ENCODE measurements at places on chromosomes 7 and 10.
A peak's percentile ranks its signal among the peaks of the same experiment; 100 is the strongest.

- DNase-seq, result no peak
These were observed 3.5 kb upstream of the HOGA1 start for GRCh38 chr10:97580421-97581367.

- DNase-seq, result peak; percentile 63
These were observed 618 bp downstream of the KIF5B start for GRCh38 chr10:32055478-32056135.

DNA sequence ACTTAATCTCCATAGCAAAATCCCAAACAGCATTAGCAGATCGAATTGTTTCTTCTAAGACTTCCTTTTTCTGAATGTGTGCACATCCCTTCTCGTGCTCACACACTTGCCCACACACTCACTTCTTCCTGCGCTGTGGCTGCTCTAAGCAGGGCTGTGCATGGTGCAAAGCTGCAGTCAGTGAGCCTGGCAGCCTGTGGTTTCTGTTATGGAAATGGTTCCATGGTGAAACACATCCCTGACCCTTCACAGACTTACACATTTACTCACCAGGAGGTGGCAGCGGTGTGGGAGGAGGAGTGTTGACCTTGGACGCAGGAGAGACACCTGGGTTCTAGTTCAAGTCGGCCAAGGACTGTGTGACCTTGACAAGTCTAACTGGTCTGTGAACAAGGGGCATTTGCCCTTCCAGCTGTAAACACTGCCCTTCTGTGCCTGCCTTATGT, 24.9 kb downstream of the MTURN start:
- peak; percentile 50 for DNase-seq

- peak; percentile 16 for DNase-seq
These were observed 631 bp downstream of the POR start for GRCh38 chr7:75915416-75916156.

DNA sequence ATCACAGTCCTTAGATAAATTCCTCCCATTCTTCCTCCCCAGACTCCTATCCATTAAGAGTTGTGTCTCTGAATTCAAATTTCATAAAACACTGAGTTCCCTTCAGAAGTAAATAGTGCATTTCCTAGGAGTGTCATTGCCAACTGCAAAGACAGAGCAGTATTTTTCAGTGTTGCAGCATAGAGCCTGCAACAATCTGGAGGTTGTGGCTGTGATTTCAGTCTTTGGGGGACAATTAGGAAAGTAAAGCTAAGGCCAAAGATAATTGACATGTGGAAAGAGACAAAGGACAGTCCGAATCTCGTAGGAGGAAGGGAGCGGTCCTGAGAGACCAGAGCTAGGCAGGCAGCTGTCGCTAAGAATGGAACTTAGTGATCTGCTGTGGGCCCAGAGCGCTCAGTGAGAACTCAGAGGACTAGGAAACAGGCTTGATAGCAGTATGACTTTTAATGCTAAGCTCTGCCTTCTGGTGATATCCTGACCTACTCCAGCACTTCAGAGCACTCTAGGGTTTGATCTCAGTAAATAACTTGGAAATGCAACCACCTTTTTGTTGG, 46.2 kb downstream of the PRPF18 start:
- DNase-seq, result no peak

DNA sequence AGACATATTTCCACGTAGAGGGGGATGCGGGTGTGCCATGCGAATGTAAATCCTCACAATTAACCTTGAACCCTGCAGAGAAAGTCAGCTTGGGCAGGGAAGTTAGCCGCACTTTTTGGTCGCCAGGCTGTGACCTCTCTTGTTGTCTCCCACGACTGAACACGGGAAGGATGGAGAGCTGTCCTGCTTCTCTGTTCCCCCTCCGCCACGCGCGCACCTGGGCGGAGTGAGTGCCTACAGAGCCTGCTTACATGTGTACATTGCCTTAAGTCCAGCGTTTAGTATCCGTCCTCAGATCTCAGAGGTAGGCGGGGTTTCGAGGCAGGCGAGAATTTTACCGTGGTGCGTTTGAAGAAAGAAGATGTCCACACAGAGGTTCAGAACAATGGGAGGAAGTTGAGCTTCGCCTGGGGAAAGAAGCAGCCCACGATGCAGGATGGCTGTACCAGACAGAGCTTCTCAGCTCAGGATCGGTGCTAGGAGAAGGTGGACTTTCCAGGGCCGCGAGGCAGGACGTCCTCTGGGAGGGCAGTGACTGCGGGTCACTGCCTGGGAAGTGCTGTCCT, 482 bp upstream of the ERCC6 start:
- peak; percentile 63 for DNase-seq

DNA sequence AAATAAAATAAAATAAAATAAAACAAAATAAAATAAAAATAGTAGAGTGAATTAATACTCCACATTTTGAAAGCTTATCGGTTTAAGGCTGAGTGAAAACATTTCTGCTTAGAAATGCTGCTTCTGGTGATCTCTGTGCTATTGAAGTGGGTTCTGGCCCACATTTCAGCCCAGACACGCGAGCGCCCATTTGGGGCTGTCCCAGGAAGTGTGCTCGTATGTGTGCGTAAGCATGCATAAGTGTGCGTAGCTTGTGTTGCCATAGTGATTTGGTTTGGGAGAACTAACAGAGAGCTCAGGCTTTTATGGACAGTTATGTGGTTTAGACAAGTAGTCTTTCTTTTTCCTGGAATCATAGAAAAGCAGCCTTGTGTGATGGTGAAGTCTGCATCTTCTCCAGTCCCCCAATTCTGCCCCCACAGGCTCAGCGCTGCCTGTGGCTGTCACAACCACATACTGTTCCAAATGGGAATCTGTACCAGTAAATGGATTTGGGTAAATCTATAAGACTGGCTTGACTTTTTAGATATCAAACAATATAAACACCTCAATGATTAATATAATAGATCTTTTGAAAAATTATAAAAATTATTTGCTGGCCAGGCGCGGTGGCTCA, 29.8 kb upstream of the PURB start:
- DNase-seq, result no peak

GRCh38 chr7:107917763-107918651, 27.0 kb downstream of the DLD start:
- no peak for DNase-seq

- DNase-seq, result peak; percentile 58
These were observed 4.9 kb downstream of the COL17A1 start for GRCh38 chr10:104080762-104081161.

DNA sequence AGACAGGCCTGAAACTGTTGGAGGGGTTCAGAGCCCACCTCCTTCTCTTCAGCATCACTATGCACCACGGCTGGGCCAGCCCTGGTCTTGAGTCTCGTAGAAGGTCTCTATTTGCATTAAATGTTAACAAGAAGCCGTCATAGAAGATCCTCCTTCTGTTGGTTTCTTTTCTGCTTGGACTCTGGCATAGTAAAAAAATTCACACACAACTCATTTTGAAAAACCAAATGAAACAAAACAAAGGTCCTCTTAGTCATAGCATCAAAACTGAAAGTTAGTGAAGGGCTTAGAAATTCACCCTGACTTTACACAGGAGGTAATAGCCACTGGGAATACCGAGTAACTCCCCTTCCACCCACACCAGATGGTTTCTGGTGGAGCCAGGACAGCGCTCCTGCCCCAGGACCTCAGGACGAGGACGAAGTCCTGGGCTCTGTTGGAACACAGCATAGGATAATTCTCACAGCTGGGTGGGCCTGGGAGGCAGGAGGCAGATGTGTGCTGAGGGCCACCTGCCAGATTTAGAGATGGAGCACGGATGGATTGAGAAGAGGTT, 248.4 kb upstream of the KLF6 start:
- no peak for DNase-seq

- DNase-seq, result peak; percentile 72
These were observed 40.1 kb downstream of the KCNH2 start for GRCh38 chr7:150937848-150938561.

DNA sequence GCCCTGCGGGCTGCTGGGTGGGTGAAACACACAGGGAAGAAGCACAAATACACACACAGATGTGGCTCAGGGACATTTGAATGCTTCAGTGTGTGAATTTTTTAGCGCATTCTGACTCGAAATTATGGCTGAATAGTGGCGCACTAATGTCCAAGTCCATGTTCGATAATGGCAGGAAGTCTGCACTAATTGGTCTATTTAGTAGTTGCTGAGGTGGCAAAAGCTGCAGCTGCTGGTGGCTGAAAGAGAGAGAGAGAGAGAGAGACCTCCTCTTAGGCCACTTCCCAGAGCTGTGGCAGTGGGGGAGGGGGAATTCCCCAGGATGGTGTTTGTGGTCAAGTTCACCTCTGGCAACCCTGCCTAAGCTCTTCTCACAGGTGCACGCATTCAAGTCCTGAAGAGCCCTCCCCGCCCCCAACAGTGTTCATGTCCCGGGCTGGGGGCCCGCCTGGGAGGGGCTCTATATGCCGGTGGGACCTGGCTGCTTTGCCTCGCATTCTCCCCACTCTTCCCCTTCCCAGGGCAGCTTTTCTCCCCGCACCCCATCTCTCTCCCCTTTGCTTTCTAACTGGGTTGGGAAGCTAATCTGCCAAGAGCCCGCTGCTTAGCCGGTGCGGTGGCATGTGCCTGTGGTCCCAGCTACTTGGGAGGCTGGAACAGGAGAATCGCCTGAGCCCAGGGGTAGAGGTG, 6.0 kb upstream of the MNX1 start:
- no peak for DNase-seq

DNA sequence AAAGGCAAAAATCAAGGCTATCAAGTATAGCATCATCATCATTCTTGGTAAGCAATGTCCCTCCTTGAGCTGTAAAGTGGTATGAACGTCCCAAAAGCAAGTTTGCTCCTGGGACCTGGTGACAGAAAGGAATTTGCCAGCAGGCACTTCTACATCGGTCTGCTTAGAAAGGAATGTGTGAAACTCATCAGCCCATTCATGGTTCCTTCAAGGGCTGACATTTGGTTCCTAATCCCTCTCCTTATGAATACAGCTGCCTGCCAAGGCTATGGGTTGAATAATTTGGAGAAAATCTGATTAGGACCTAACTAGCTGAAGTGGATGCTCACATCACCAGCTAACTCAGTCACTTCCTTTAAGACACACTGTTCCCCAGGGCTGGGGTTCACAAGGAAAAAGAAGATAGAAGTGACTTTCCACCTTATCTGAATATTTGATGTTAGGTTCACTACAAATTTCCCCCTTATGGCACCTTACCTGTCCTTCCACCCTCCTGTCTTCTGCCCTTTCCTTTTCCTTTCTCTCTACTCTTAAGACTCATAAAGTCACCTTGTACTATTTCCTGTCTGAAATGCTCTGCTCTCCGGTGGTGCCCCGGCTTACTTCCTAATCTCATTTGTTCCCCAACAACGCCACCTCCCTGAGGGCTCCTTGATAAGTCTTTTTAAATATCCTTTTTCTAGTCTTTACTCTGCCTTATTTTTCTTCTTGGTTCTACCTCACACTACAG, 187.1 kb downstream of the NPSR1 start:
- no peak for DNase-seq

DNA sequence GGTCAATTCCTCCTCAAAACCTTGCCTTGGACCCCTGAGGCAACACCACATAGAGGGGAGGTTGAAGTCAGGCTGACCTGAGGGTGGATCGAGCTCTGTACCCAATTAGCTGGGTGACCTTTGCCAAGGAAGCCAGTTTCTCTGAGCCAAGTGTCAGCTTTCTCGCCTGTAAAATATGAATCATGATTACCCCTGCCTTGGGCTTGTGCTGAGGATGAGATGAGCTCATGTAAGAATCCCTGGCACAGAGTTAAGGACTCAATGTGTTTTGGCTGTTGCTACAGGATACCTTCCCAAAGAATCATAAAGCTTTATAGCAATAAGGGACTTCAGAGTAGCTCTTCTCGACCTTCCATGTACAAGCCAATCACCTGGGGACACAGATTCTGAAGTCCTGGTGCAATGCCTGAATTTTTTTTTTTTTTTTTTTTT, 43.5 kb upstream of the CACUL1 start:
- DNase-seq, result no peak

- DNase-seq, result no peak
These were observed 38.9 kb downstream of the PTPRN2 start for GRCh38 chr7:158548726-158549125.

DNA sequence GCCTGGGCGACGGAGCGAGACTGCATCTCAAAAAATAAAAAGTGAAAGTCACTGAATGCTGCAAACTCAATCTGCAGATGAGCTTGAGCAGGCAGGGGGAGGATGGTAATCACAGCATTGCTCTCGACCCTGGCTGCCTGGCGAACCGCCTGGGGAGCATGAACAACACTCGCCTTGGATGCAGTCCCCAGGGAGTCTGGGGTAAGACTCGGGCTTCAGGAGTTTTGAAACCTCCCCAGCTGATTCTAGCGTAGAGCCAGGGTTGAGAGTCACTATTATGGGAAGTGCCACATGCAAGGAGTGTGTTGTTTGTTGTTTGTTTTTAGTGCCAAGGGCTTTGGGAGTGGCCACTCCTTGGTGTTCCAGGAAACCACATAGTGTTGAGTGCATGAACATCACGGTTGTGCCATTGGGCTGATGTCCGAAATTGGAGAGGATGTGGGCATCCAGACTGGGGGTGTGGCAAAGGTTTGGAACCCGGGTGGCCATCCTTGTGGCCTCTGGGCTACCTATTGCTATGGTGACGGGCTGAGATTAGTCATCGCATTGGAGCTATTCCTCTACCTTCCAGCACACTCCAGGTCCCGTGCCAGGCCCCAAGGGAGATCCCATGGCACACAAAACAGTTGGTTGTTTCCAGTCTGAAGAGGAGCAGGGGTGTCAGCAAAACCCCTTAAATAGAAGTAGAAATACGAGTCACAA, 92.6 kb downstream of the RGS10 start:
- DNase-seq, result no peak

DNA sequence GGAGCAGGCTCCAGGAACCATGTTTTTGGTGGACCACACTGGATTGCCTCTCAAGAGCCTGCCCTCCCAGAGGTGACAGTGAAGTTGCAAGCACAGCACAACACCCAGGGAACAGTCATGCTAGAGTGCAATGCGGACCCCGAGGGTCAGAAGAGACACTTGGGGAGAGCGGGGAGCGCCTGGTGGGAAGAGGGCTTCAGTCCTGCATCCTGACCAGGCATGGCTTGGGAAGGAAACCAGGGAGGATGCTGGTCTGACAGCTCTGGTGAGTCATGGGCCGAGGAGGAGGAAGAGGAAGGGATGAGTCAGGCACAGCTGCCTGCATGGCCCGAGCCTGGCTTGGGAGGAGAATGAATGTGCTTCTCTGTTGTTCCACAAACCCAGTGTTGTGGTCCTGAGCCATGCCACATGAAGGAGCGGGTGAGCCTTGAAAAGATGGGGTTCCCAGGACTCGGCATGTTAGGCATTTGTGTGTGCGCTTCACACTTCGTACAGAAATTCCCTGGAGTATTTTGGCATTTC, 29.5 kb upstream of the ANKRD2 start:
- DNase-seq, result peak; percentile 32

GRCh38 chr7:115721293-115722217, 309.0 kb downstream of the TFEC start:
- no peak for DNase-seq

GRCh38 chr10:89521368-89521767, 14.0 kb downstream of the SLC16A12 start:
- no peak for DNase-seq

- no peak for DNase-seq
These were observed 11.6 kb upstream of the CAMK1D start for GRCh38 chr10:12337453-12338372.

GRCh38 chr7:2014391-2015241, 218.1 kb downstream of the MAD1L1 start:
- no peak for DNase-seq

Measured in hematopoietic multipotent progenitor cell treated with erythropoietin and hydrocortisone succinate and interleukin-3 and kit ligand, for 8 days (in vitro differentiated cells).